ENCODE measurements at places on chromosomes 5 and 9. TPM values are rescaled to one million over a fixed set of nuclear protein-coding genes. Genes with fewer than 3 reads are reported as not detected.

DNA sequence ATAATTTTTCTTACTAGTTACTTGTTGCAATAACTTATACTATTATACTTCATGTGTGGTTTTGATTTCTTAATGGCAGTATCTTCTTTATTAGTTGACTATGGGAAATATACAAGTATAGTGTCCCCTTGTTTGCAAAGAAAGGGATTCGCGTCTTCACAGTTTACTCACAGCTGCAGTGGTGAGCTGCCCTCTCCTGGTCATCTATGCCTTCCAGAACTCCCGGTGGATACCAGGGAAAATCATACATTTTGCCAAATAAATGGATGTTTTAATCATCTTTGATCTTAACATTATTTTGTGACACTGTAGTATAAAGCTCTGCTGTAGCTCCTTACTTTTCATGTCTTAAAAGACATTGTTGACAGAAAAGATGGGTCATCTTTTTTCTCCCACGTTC, 142.0 kb downstream of the ZCCHC7 start:
- peak; percentile 67 for DNase-seq

DNA sequence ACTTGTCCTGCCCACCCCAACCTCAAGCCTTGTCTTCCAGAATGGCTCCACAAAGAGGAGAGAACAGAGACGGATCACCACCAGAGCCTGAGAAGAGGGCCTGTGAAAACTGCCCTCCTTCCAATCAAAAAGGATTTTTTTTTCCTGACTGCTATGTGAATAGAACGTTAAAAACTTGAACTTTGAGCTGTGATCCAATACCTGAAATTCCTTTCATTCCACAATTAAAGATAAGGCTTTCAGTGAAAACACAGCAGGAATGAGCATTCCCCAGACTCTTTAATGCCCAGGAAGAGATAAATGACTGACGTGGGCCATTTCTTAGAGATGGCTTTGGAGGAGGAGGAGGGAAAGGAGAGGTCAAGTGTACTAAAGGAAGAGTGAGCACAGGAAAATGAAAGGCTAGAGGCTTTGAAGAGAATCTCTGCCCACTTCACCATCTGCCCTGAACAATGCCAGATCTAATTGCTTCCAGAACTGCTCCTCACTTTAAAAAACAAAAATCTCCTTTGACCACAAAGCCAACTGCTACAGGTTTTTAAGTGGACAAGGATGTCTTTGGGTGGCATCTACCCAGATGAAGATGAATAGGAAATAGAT, 177.9 kb upstream of the MAP3K1 start:
- peak; percentile 59 for DNase-seq

DNA sequence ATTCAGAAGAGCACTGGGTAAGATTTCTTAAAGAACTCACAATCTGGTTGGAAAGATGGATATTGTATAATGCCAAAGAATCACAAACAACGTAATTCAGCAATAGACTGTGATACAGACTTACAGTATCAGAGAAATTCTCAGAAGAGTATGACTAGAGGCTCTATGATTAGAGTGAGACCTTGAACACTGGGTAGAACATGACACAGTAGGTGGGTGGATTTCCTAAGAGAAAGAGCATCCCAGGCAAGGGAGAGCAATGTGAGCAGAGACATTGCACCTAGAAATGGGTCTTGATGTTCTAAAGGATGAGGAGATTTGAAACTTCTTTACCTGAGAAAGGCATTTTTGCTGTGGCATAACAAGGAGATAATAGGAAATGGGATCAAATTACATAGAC, 27.3 kb upstream of the CAST start:
- peak; percentile 16 for DNase-seq

GRCh38 chr5:43255704-43256103, 57.5 kb downstream of the HMGCS1 start:
- no peak for DNase-seq

DNA sequence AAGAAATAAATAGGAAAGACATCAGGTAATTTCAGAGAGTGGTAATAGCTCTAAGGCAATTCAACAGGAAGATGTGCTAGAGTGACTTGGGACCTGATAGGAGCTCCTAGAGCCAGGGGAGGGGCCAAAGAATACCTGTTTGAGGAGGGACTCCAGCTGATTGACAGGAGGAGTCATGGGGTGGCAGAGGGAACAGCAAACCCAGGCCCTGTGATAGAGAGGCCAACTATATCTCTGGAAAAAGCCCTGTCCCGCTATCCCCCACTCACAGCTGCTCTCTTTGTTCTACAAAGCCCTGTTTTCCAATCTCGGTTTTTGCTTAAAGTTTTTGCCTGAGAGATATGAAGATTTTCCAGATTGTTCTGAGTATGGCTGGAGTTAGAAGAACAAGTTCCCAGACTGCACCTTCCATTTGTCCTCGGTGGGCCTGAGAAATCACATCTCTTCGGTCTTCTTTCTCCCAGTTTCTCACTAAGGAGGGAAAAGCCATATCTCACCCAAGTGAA, 9.0 kb upstream of the NSD1 start:
- peak; percentile 95 for DNase-seq

DNA sequence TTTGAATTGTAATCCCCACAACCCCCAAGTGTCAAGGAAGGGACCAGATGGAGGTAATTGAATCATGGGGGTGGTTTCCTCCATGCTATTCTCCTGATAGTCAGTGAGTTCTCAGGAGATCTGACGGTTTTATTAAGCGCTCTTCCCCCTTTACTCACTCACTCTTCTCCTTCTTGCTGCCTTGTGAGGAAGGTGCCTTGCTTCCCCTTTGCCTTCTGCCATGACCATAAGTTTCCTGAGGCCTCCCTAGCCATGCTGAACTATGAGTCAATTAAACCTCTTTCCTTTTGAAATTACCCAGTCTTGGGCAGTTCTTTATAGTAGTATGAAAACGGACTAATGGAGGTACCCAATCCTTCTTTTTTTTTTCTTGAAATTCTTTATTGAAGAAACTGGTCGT, 2.2 kb upstream of the CEP120 start:
- DNase-seq, result no peak

DNA sequence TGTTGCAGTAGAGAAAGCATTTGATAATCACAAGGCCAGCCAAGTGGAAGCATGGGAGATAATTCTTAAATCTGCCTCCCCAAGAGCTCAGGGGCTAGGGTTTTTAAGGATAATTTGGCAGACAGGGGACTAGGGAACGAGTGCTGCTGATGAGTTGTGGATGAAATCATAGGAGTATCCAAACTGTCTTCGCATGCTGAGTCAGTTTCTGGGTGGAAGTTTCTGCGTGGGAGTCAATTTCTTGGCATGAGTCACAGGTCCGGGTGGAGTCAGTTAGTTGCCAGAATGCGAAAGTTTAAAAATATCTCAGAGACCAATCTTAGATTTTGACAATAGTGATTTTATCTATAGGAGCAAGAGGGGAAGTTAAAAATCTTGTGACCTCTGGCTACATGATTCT, 112.6 kb downstream of the TMC1 start:
- no peak for DNase-seq

DNA sequence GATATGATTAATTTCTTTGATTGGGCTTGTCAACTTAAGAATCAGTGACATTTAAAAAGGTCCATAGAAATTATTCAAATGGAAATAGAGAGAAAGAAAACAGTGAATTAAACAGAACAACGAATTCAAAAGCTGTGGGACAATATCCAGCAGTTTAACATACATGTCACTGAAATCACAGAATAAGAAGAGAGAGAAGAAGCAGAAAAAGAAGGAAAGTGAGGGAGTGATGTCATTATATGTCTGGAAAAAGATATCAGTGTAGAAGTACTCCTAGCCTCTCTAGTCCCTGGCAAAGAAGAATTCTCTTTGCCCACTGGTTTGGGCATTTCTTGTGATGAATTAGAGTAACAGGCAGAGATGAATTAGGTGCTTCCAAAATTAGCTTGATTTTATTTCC, 109.2 kb upstream of the ABCA1 start:
- DNase-seq, result no peak

GRCh38 chr9:95890594-95890993, 15.1 kb downstream of the ERCC6L2 start:
- DNase-seq, result no peak

GRCh38 chr9:34145165-34145564, 18.7 kb upstream of the DCAF12 start:
- peak; percentile 27 for DNase-seq

GRCh38 chr9:12797037-12797436, 22.2 kb downstream of the LURAP1L start:
- no peak for DNase-seq

DNA sequence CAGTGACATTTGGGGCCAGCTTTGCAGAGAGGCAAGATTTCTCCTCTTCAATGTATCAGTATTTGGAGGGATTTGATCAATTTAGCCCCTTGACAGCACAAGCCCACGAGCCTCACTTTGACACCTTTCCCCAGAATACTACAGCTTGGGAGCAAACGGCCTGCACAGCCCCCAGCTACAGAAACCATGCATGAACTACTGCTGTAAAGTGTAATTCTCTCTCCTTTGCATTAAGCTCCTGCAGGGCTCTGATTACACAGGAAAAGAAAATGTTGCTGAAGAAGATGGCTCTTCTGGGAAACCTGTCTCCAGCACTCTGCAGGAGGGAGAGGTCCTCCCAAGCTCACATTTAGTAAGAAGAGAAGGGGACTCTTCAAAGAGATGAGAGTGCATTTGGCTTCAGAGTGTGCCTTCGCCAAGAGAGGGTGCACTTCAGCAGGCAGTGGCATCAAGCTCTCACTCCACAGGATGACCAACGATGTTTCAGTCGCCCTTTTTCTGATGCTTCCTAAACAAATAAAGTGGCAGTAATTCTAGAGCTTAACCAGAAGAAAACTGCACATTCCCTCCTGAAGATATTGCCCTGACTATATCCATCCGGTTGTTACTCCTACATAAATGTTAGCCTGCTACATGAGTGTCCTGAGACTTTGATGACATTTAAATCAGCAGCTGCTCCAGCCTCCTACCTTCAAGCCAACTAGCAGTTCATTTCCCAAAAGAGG, 272.2 kb downstream of the AUH start:
- DNase-seq, result peak; percentile 22

- peak; percentile 41 for DNase-seq
These were observed 814 bp downstream of the PLCXD3 start for GRCh38 chr5:41509399-41510175.

DNA sequence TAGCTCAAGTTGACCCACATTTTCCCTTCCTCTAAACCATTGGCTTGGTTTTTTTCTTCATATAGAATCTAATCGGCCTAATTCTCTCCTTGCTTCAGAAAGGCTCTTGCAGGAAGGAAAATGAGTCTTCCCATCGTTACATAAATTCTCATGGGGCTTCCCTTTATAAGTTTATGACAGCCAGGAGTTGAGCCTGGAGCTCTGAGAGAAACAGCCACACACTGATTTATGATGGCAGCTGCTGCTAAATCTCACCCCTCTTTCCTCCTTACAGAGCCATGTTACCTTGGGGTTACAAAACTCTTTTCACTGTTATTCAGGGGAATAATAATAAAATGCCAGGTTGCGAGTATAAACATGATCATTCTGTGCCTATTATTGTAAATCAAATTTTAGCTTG, 5.2 kb upstream of the RNF14 start:
- DNase-seq, result no peak

DNA sequence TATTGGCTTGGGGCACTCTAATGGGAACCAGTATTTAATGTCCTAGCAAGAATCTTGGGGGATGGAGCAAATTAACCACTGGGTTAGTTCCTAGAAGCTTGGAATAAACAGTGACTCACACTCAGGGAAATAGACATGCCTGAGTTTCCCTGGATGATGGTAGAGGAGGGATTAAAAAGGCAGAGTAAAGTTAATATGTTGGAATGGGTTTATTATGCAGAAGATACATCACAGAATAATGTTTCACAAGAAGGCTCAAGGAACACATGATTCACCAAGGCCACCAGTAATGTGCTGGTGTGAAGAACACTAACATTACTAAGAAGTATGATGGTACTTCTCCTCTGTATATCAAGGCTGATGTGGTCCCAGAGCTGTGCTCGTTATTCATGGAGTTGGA, 752.9 kb upstream of the SEMA6A start:
- DNase-seq, result no peak

DNA sequence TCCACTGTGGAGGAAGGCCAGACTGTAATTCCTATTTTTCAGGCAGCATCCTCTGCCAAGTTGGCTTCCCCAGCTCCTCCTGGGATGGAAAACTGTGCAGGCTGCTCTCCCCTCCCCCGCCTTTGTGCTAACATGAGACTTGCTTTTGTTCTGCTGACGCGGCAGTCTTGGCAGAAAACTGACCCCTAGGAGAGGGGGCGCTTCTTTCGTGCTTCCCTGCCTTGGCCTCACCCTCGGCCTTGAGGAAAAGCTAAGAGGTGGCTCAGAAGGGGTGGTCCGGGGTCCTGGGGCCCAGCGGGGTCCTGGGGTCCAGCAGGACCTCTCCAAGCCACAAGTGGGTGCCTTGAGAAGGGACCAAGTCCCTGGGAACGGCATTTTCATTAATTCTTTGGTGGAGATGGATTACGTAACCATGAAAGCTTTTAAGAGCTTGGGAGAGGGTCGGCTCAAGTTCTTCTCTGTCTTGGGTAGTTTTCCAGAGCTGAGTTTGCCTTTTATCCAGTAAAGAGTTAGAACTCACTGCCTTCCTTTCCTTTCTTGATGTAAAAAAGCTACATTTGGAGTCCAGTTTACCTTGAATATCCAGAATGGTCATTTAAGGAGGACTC, 51.0 kb downstream of the SH3PXD2B start:
- DNase-seq, result peak; percentile 68

DNA sequence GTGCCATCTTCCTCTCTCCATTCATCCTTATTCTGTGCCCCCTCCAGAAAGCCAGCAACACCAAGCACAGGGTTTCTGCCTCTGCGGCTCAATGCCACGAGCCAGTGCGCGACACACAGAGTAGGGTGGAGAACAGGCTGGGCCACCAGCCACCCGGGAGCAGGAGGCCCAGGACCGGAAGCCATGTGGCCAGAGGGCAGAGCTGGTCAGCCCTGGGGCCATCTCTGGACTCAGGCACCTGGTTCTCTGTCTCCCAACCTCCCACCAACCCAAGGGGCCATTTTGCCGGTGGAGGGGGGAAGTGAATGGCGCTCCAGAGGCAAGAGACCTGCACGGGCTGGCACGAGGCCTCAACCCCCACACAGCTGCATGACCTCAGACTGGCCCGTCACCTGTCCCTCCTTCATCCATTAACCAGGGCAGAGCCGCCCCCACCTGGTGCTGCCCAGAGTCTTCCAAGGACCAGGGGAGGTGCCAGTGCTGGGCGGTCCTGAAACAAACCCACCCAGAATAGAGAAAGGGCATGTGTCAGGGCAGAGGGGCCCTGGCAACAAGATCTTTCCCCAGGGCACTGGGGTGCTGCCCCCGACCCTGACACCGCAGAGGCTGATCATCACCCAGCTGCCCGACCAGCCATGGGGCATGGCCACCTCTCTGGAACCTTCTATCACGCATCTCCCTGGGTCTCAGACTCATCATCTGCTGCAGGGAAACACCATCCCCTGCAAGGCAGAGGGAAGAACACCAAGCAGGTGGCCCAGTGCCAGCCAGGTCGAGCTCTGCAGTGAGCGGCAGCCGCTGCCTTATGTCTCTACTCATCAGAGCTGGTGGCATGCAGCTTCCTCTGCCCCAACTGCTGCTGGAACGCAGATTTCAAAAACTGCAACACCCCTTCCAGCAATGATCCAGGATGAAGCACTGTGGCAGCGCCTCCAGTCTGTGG, 11.9 kb downstream of the VAV2 start:
- DNase-seq, result no peak

GRCh38 chr5:71483355-71483754, 27.9 kb downstream of the BDP1 start:
- DNase-seq, result no peak

ADRA1B gene
- polyA plus RNA-seq, result not detected

ANKRD31 gene
- polyA plus RNA-seq, result 0.30 TPM

NKD2 gene
- polyA plus RNA-seq, result 11.9 TPM

C9 gene
- not detected for polyA plus RNA-seq

CAVIN4 gene
- polyA plus RNA-seq, result 2.1 TPM

EEIG1 gene
- 11.2 TPM for polyA plus RNA-seq

SLC6A7 gene
- not detected for polyA plus RNA-seq

OCLN gene
- polyA plus RNA-seq, result 14.3 TPM

TLX3 gene
- not detected for polyA plus RNA-seq

Data from GM23338 (cell line).